ENCODE measurements at places on chromosomes 4 and X. TPM values are rescaled to one million over a fixed set of nuclear protein-coding genes. Genes with fewer than 3 reads are reported as not detected.

CDS1 gene
- total RNA-seq: 0.63 TPM

VCX3A gene
- not detected for total RNA-seq

DNA sequence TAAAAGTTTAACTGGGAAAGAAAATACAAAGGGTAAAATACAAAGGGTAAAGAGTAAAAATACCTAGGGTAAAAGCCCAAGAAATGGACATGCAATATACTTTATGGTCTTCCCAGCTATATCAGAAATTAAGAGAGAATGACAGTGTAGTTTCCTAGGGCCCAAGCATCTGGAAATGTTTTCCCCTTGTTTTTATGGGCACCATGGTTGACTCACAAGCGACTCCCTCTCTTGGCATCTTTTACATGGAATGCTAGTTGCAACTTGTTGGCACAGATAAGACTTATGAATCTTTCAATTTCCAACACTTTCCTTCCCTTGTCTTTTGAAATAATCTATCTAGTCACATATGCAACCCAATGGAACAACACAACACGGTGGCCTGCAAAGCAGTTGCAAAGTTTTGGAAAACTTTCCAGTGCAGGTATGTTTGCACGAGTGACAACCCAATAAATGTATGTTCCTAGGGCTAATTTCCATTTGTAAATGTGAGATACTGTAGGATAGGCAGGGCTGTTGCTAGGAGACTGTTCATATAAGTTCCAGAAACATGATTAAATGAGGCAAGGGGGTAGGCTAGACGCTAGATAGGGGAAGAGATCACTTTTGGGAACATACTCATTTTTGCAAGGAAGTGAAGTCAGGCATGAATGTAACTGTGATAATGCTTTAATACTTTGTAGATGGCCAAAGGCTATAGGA is 36.4 kb upstream of the CWH43 start:
- no peak for DNase-seq
- H3K36me3 ChIP-seq: no peaks in the 10 kb centered on the region
- H3K4me3 ChIP-seq: no peak overlapping the region
- no peaks in the 10 kb centered on the region for H3K4me1 ChIP-seq

GRCh38 chrX:9164086-9164485 is 130.2 kb upstream of the FAM9B start:
- DNase-seq: no peak
- no peak overlapping the region for H3K27ac ChIP-seq
- no peaks in the 10 kb centered on the region for H3K27me3 ChIP-seq
- no peaks in the 10 kb centered on the region for H3K36me3 ChIP-seq

All from thoracic aorta (tissue), 2 donors.